Small intestine (tissue), 16 donors: ENCODE measurements at places on chromosomes 7 and 10. TPM values are rescaled to one million over a fixed set of nuclear protein-coding genes. Genes with fewer than 3 reads are reported as not detected.

DNA sequence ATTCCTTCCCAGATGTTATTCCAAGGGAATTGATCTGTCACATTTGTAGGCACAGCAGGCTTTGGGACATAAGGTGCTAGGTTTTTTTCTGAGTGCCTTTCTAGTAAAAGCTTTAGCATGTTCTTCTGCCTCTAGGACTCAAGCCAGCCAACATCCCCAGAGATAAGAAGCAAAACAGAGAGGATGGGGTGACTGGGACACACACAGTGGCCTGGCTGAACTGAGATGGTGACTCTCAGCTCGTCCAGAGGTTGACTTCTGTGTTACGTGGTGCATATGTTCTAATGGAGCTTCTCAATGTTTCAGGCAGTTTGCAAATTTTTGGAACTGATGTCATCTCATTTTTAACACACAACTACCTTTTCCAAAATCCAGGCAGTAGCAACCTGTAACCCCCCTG lies 188.1 kb upstream of the CELF2 start:
- no peaks in the 10 kb centered on the region for H3K36me3 ChIP-seq
- no peak overlapping the region for H3K27ac ChIP-seq
- no peaks in the 10 kb centered on the region for H3K27me3 ChIP-seq
- DNase-seq: no peak
- H3K4me1 ChIP-seq: peaks cover 2% of the 10 kb centered on the region
- no peak overlapping the region for H3K4me3 ChIP-seq

DNA sequence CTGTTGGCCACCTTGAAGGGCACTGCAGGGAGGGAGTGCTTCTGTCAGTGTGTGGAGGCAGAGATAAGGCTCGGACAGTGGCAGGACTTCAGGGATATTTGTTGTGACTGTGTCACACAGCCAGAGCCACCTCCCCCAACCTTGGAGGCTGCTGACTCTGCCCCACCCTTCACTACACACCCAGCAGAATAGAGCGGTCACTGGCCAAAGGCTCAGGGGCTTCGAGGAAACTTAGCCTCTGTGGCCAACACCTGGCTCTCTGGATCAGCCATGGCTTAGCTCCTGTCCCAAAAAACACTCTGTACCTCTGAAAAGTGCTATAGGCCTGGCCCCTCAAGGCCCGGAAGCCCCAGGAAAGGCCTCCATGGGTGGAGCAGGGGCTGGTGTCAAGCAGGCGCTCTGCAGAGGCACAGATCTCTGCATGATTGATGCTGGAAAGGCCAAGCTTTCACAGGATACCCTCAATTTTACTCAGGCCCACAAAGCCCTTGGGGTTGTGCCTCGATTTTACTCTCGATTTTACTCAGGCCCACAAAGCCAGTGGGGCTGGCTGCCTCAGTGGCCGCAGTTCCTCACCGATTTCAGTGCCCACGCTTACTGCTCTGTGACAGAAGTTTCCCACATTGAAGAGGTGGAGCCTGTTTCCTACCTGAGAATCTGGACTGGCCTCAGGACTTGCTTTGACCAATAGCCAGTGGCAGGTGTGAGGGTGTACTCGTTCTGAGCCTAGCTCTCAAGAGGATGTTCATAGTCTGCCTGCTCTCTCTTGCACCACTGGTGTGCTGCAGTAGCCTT lies 113.2 kb upstream of the GPR26 start:
- no peak overlapping the region for H3K4me3 ChIP-seq
- DNase-seq: no peak
- H3K36me3 ChIP-seq: no peaks in the 10 kb centered on the region
- H3K4me1 ChIP-seq: no peaks in the 10 kb centered on the region
- no peak overlapping the region for H3K27ac ChIP-seq

DNA sequence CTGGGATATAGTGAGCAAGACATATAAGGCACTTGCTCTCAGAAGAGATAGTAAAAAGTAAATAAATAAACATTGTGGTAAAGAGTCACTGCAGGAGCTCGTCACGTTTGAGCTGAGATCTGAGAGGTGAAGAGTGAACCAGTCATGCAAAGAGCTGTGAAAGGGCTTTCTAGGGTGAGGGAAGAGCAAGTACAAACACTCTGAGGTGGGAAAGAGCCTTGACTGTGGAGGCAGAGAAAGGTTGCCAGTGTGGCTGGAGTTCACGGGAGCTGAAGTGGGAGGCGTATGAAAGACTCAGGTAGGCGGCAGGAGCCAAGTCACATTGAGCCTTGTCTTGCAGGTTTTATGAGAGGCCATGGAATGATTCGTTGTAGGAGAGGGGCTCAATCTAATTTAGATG lies 141.0 kb downstream of the C1GALT1 start:
- H3K27ac ChIP-seq: no peak overlapping the region
- H3K4me3 ChIP-seq: no peak overlapping the region
- H3K4me1 ChIP-seq: no peaks in the 10 kb centered on the region
- no peaks in the 10 kb centered on the region for H3K36me3 ChIP-seq
- no peaks in the 10 kb centered on the region for H3K27me3 ChIP-seq

DNA sequence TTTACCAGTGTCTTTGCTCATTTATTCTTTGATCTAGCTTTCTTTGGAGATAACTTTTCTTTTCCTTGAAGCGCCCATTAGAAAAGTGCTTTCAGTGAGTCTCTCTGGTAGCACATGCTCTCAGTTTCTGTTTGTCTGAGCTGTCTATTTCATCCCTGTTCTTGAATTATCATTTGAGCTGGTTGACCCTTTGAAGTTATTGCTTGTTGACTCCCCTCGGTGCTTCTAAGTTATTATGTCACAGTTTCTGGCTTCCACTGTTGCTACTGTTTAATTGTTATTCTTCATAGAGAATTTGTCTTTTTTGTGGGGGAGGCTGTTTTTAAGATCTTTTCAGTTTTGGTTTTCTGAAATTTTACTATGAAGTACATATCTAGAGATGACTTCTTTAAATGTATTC lies 11.4 kb upstream of the PRF1 start:
- H3K27ac ChIP-seq: no peak overlapping the region
- no peaks in the 10 kb centered on the region for H3K36me3 ChIP-seq
- no peak overlapping the region for H3K4me3 ChIP-seq
- no peaks in the 10 kb centered on the region for H3K27me3 ChIP-seq
- no peaks in the 10 kb centered on the region for H3K4me1 ChIP-seq

DNA sequence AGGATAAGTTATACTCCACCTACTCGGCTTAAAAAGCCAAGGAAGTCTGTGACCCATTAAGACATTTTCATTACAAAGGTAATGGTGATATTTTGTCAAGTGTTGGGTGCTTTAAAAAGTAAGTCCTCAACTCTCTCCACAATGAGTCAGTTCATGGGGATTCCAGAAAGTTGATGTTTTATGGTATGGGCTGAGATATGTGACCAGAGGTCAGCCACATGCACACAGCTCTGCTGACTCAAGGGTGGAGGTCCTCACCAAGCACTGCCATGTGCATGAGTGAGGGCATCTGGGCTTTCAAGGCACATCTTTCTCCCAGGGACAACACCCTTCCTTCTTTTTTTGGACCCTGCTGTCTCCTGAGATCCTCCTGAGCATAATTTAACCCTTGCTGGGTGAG lies 292.9 kb downstream of the PTEN start:
- H3K36me3 ChIP-seq: no peaks in the 10 kb centered on the region
- H3K4me3 ChIP-seq: no peak overlapping the region
- DNase-seq: no peak
- H3K27ac ChIP-seq: no peak overlapping the region
- H3K27me3 ChIP-seq: no peaks in the 10 kb centered on the region
- peaks cover 4% of the 10 kb centered on the region for H3K4me1 ChIP-seq

- no peaks in the 10 kb centered on the region for H3K36me3 ChIP-seq
- peak; percentile 65 for DNase-seq
- peaks cover 3% of the 10 kb centered on the region for H3K4me1 ChIP-seq
- H3K27me3 ChIP-seq: no peaks in the 10 kb centered on the region
- H3K4me3 ChIP-seq: no peak overlapping the region
Observed at GRCh38 chr10:110221721-110222261, 14.4 kb downstream of the MXI1 start.

DNA sequence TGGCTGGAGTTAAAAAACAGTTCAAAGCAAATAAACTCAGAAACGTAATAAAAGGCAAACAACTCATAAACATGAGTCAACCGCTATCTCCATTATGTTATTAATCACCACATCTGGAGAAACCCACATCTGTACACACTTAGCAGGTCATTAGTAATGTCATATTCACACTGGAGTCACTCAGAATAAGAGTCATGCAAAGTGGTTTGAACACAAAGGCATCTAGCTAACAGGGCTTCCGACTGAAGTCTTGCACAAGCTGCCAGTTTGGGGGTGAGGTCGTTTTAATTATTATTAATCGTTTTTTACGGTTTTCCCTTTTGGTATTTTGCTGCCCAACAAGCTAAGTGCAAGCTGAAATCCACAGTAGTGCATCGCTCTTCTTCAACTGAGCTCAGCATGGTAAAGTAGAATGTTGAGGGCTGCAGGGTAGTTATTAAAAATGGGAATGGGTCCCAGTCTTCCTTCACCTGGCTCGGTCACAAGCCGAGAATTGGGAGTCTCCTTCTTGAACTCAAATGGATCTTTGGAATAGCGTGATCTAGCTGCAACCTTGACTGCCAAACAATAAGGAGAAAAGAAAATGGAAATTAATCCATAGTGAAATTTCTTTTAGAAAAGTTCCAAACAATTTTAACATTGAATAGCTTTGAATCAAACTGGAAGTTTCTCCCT lies 663.5 kb downstream of the KCNMA1 start:
- H3K27me3 ChIP-seq: peaks cover 3% of the 10 kb centered on the region
- no peak for DNase-seq
- no peak overlapping the region for H3K4me3 ChIP-seq
- no peak overlapping the region for H3K27ac ChIP-seq
- H3K4me1 ChIP-seq: no peaks in the 10 kb centered on the region

DNA sequence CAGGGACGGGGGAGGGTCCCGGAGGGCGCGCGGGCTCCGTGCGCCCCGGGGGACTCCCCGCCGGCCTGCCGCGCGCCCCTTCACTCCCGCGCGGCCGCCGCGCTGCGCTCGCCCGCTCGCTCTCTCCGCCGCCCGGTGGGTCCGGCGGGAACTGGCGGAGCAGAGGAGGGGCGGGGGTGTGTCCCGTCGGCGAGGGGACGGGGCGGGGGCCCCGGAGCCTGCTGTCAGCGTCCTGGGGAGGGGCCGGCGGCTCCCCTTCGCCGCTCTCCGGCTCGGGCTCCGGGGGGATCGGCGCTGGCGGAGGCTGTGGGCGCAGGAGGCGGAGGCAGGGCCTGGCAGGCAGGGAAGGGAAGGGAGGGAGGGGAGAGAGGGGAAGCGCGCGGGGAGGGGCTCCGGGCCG lies at the start of gene SH3PXD2A:
SH3PXD2A (minus strand) TSS at position 153 of the 400 bp plus-strand sequence. CDS start 310 bp downstream, outside the sequence.
- H3K4me1 ChIP-seq: peaks cover 9% of the 10 kb centered on the region
- no peaks in the 10 kb centered on the region for H3K36me3 ChIP-seq
- H3K4me3 ChIP-seq: peak within 1 kb of the TSS; percentile 85
- peak; percentile 80 for DNase-seq
- peak within 1 kb of the TSS; percentile 79 for H3K27ac ChIP-seq

Gene TAC1
- 50.7 TPM for polyA plus RNA-seq
